Uterus (tissue), 4 donors: ENCODE measurements at places on chromosomes 1 and 21. TPM values are rescaled to one million over a fixed set of nuclear protein-coding genes. Genes with fewer than 3 reads are reported as not detected.

- no peak overlapping the region for H3K27ac ChIP-seq
- no peak overlapping the region for H3K4me3 ChIP-seq
- DNase-seq = no peak
- H3K27me3 ChIP-seq = no peaks in the 10 kb centered on the region
- no peaks in the 10 kb centered on the region for H3K4me1 ChIP-seq
Observed at GRCh38 chr21:29676395-29676794, 263.4 kb downstream of the GRIK1 start.

DNA sequence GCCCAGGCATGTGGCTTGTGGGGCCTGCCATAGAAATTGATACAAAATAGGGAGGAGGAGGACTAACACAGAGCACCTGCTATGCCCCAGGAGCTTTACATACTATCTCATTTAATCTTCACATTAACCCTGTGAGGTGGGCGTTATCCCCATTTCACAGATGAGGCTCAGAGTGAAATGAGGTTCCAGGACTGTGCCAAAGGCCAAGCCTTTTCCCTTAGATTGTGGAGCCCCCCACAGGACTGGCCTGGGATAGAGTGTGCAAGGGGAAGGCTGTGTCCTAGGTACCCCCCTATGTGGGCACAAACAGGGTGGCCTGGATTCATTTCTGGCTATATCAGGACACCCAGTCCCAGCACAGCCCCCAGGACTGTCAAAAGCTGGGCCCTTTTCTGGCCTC lies 2.2 kb upstream of the DDOST start:
- H3K4me1 ChIP-seq = peaks cover 12% of the 10 kb centered on the region
- no peaks in the 10 kb centered on the region for H3K36me3 ChIP-seq
- H3K27ac ChIP-seq = no peak overlapping the region

Gene TTC24
- not detected for total RNA-seq

DNA sequence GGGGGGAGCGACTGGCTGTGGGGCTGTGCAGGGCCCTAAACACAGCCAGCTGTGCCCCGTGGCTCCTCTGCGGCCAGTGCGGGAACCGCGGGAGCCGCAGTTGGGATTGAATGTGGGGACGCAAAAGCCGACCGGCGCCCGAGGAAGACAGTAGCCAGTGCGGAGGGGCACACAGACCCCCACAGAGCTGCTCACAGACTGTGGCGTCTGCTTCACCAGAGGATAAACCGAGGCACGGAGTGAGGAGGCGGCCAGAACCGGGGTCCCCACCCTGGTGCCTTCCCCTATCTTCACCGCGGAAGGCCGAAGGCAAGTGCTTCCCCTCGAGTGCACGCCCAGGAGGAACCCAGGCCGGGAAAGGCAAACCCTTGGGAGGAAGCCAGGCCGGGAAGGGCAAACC lies 8.7 kb upstream of the TMEM52 start:
- H3K36me3 ChIP-seq = no peaks in the 10 kb centered on the region

Gene TRIM17
- not detected for total RNA-seq

Gene LRRC39
- 1.5 TPM for total RNA-seq

- no peak overlapping the region for H3K27ac ChIP-seq
- H3K27me3 ChIP-seq = no peaks in the 10 kb centered on the region
- DNase-seq = no peak
- no peaks in the 10 kb centered on the region for H3K36me3 ChIP-seq
- no peak overlapping the region for H3K4me3 ChIP-seq
- no peaks in the 10 kb centered on the region for H3K4me1 ChIP-seq
Observed at GRCh38 chr1:37755951-37756560, 8.9 kb downstream of the EPHA10 start.
